ENCODE measurements at places on chromosomes 6 and 20.
A peak's percentile ranks its signal among the peaks of the same experiment; 100 is the strongest.

GRCh38 chr6:23154159-23154558 lies 584.8 kb downstream of the HDGFL1 start:
- no peak for DNase-seq

DNA sequence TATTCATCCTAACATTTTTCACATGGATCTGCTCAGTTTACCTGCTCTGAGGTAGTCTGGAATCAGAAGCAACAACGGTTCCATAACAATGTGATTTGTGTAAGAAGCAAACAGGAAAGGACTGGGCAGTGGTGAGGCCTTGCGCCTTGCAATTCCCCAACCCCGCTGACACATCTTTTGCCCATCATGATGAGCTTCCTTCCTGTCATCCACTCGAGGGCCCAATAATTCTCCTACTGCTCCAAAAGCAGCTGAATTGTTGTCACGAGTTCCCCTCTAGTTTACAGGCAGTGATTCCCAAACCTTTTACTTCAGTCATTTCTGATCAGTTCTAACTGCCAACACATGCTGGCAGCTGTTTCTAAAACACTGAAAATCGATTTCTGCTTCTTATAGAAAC lies 22.9 kb downstream of the STX7 start:
- DNase-seq: no peak

DNA sequence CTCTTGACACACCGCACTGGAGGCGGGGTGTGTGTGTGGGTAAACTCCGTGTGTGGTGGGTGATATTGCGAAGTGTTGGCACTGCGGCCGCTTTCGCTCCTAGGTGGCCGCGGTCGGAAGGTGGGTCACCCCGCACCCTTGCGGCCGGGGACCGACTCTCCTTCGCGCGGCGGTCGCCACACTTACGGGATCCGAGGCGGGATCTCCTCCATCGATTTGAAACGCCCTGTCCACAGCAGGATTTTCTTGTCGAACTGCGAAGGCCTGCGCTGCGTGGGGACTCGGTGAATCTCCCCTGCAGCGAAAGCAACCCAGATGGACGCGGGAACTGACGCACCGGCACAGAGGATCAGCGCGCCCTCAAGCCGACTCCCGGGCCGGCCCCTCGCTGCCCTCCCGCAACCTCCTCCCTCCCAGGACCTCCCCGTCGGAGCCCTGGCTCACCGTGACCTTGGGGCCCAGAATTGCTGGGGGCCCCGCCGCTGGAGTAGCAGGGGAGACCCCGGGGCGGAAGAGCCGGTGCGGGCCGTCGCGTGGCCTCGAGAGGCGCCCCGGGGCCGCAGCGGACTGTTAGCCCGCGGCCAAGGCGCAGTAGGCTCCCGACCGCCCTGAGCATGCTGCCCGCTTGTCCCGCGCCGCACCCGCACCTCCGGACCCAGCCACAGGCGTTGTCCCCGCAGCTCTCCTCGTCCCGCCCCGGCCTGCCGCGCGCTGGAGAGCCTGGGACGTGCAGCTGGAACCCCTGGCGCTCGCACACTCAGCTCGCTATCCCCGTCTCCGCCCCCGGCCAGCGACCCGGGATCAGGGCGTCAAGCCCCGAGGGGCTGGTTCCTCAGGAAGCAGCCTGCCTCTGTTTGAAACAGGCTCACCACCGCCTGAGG lies at the start of gene FAM162B:
TSS of gene FAM162B (minus strand) at position 759 of the 881 bp plus-strand sequence. CDS start at position 616, 143 bp downstream.
- no peak for DNase-seq

DNA sequence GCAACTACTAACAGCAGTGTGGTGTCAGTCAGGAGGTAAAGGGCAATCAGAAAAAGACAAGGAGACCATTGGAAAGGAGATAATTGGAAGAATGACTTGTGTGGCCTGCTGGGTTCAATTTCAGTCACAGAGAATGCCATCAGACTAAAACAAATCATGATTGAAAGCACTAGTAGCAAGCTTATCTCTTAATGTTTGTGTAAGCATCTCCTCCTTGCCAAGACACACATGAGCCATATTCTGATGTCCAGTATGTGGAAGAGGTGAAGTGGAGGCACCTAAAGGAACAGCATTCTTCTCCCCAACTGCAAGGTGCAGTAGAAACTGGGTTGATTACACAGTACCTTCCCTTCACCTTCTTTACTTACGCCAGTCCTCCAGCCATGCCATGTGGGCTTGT lies 287.5 kb downstream of the ZFAND3 start:
- no peak for DNase-seq

GRCh38 chr6:5937169-5937909 lies 69.4 kb downstream of the NRN1 start:
- DNase-seq: no peak

DNA sequence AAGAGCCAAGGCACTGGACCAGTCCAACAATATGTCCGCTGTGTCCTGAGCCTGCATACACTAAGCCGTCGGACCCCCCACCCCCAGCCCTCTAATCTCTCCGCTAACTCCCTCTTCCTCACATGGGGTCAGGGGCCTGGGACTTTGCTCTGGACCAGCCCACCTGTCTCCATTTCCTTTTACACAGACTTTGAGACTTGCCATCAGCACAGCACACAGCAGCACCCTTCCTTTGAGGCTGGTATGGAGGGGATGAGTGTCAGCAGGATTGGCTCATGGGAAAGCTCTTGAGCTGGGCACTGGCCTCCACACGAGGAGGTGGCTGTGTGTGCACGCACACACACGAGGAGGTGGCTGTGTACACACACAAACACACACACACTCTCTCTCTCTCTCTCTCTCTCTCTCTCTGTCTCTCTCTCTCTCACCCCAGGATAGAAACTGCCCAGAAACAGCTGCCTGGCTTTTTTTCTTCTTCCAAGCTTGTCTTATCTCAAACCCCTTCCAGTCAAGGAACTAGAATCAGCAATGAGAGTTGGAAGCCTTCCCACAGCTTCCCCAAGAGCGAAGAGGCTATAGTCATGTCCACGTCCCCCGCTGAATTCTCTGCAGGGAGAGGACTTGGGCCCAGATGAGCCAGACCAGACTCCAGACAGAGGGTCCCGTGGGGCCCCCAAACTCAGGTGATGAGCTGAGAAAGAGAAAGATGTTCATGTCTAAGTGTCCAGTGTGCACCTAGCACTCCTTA lies 18.6 kb downstream of the SLC9A8 start:
- no peak for DNase-seq

DNA sequence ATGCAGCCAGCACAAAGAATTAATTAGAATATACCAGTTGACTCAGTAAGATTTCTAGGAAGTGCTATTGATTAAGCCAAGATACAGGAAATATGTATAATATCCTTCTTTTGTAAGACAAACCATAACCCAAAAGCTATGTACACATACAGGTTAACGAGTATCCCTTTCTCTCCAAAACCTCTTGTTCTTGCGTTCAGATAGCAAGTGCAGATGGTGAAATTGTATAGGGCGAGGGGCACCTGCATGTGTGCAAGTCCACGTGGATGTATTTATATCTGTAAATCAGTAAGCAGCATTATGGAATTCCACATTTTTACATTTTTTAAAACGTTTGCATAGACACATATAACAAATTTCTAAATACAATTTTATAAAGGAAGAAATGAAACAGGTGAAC lies 228.6 kb downstream of the TBXT start:
- no peak for DNase-seq

DNA sequence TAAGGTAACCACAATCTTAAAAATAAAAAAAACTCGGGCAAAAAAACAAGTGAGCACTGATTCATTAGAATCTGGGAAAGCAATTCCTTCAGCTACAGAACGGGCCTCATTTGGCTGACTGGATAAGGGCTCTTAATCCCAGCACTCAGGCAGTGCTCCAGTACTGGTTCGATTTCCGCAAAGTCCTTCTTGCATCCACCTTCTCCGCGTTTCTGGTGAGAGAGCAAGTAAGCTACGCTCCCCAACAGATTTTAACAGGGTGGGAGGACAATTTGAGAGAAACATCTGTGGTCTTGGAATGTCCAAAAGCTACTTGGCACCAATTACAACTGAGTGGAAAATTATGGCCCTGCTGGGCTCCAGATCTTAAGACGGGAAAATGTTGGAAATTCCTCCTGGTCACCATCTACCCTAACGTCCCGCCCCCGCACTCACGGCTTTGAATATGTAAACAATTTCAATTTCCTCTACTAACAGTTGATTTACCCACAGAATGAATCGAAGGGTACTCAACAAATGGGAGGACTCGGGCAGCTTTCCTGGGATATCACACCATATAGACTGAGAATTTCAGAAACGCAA lies 18.1 kb upstream of the ZSCAN9 start:
- DNase-seq: no peak

DNA sequence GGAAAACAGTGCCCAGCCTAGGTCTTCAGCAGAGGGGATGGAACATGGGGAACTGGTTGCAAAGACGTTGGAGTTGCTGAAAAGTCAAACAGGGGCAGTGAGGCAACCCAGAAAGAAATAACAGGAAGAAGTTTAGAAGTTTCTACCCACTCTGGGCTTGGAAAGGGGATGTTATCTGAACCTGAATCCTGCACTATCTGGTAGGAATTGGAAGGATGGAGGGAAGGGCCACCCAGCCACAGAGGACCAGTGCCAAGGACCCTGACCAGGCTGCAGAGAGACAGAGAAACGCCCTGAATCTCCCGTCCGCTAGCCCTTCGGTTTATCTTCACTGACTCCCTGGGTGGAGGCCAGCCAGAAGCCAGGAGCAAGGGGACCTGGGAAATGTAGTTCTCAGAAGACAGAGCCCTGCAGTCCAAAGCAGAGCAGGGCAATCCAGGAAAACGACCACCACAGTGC lies 217.3 kb upstream of the RREB1 start:
- DNase-seq: no peak

- no peak for DNase-seq
Measured at GRCh38 chr6:44072452-44072958, 54.7 kb downstream of the MRPL14 start.

DNA sequence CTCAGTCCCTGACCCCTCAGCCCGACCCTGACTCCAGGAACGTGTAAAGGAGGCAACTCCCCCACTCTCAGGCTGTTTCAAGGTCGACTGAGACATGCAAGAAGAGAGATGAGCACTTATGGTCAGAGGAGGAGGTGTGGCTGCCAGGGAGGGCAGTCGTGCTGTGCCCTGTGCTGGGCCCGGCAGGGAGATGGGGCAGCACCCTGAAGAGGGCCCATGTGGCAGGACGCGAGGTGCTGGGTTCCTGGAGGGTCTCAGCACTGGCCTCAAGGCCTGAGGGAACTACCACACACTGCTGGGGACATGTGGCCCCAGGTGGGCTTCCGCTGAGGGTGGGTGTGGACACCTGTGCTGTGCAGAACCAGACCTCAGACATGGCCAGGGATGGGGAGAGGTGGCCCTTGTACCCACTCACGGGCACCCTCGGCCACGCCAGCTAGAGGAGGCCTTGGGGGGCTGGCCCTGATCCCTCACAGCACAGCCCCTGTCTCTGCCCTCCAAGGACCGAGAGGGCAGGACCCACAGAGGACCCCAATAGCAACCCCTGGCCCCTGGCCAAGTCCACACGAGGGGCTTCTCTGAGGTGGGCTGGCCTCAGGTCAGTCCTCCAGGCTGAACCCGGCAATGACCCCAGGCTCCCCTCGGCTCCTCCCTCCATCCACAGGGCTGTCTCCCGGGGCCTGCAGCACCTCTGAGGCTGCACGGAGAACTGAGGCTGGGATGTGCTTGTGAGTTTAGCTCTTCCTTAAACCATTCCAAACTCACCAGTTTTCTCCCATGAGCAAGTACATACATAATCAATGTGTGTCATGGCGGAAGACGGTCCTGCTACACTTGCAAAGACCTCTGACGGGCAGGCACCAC lies 8.7 kb downstream of the SLC2A4RG start:
- DNase-seq: no peak

DNA sequence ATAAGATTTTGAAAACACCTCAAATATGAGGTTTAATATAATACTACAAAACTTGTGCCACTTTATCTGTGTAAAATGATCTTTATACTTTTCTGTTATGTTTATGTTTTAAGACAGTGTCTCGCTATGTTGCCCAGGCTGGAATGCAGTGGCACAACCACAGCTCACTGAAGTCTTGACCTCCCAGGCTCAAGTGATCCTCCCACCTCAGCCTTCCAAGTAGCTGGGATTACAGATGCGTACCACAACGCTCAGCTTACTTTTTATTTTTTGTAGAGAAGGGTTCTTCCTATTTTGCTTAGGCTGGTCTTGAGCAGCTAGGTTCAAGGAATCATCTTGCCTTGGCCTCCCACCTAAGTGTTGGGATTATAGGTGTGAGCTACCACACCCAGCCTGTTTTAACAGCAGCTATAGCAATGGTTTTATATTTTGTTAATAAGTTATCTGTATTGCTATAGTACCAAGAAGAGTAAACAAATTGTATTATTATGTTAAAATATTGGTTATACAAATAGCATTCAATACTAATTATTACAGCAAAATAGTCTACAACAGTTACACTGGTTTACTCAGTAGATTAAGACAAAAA lies 8.2 kb downstream of the TAB2 start:
- DNase-seq: no peak

DNA sequence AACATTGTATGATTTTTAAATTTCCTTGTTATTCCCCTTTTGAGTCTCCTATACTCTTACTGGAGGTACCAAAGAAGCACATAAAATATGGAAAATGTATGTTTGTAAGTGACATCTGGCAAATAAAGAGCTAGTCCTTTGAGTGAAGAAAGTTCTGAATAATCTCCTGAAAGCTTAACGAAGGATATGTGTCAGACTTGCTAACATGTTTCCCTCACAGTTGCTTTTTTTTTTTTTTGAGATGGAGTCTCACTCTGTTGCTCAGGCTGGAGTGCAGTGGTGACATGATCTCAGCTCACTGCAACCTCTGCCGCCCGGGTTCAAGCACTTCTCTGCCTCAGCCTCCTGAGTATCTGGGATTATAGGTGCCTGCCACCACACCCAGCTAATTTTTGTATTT lies 63.6 kb downstream of the STK4 start:
- DNase-seq: no peak

GRCh38 chr20:43666376-43667328 lies at the start of gene MYBL2:
TSS of gene MYBL2 (plus strand) at chr20:43667114. CDS start at chr20:43667284, 170 bp downstream.
- DNase-seq: peak; percentile 49

DNA sequence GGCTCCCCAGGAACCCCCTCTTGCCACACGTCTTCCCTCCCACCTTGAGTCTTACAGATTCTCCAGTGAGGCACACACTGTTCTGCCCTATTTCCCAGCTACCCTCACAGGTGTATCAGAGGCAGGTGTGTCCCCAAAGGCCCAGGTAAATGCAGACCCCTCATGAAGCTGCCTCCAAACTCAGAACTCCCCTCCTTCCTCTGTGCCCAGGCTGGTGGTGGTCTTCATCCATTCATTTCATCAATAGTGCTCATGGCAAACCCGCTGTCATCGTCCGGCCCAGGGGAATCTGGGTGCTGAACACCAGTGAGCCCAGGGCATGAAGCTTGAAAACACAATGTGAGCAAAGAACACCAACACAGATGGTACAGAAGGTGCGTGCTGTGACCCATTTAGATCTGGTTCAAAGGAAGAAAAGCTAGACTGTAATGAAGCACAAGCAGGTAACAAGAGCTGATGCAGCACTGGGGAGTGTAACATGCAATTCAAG lies 213.1 kb downstream of the SYNDIG1 start:
- DNase-seq: no peak

DNA sequence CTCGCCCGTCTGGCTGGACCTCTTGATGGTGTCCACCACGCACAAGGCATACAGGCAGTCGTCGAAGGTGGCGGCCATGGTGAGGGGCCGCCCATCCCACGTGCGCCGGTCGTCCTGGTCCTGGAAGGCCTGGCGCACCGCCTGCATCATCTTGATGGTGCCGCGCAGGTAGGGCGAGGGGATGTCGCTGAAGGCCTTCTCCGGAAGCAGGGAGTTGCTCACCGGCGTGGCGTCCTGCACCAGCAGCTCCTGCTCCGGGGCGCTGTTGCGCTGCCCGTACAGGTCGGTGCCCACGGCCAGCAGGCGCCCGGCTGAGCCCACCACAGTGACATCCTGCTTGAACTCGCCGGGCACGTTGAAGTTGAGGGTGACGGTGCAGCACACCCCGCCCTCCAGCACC lies 36.5 kb upstream of the TBC1D7 start:
- DNase-seq: no peak

All from stimulated activated CD4-positive, alpha-beta T cell treated with anti-CD3 and anti-CD28 coated beads, Interleukin-1b, Interleukin-23, amount 100 ng/mL, for 1 hour (primary cell).